ENCODE measurements at places on chromosomes 13 and 19. TPM values are rescaled to one million over a fixed set of nuclear protein-coding genes. Genes with fewer than 3 reads are reported as not detected.

DNA sequence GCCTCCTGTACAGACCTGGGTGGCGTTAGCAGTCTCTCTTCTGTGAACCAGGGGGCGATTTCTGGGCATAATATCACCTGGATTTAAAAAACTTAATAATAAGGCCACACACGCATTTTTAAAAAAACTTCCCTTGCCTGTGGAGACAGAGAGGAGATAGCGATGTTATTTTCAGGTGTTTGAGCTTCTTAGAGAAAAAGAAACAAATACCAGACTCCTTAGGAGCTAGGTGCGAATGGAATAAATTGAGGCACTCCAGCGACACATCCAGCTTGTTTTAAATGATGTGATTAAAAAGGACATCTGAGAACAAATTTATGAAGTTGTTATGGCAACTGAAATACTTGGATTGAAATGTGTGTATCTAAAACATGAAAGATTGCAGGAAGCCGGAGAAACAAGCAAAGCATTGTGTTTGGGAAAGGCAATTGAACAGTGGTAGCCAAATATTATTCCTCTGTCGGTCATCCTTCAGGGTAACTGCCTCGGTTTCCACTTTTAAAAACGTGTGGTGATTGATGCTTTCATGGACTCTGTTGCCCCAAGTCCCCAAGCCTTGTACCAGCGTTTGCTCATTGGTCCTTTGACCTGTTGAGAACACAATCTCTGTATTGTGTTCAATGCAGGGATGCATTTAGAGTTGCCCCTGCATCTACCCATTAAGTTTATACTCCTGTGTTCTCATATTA is 158.7 kb downstream of the TM9SF2 start:
- no peak for DNase-seq

DNA sequence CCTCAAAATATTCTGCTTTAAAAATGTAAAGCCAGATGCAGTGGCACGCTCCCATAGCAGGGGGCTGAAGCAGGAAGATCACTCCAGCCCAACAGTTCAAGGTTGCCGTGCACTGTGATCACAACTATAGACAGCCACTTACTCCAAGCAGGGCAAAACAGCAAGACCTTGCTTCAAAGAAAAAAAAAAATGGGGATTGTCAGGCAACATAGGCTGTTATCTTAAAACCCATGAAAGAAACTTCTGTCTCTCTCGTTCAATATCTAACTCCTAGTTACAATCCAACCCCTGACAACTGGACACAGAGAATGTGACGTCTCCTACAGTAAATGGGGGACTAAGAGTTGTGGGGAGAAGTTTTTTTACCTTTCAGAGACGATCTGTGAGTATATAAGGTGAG is 17.4 kb downstream of the ELF1 start:
- no peak for DNase-seq

DNA sequence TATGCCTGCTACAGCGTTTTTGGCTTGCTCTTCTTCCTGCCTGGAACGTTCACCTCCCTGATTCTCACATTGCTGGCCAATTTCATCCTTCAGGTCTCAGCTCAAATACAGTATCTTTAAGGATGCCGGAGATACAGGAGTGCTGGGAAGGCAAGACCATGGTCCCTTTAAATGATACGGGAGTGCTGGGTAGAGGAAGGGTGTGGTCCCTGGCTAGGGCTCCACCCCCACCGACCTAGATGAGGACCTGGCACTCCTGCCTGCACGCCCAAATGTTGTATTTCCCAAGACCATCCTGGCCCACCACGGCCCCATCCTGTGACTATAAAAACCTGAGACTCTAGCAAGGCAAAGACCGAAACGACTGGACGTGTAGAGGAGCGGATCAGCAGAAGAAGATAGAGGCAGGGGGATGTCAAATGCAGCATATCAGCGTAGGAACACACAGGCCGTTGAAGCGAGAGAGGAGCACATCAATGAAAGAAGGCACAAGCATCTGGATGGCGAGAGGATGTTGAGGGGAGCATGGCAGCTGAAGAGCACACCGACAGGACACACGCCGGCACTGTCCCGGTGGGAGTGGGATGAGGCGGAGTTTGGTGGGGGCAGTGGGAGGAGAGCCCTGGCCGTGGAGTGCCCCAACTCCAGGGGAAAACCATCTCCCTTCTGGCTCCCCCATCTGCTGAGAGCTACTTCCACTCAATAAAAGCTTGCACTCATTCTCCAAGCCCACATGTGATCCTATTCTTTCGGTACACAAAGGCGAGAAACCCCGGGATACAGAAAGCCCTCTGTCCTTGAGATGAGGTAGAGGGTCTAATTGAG is 74.0 kb downstream of the PCDH9 start:
- DNase-seq = no peak

The KIR2DL4 gene
- total RNA-seq = 0.76 TPM

- peak; percentile 37 for DNase-seq
These were observed 36.1 kb downstream of the TBC1D4 start for GRCh38 chr13:75445717-75446499.

DNA sequence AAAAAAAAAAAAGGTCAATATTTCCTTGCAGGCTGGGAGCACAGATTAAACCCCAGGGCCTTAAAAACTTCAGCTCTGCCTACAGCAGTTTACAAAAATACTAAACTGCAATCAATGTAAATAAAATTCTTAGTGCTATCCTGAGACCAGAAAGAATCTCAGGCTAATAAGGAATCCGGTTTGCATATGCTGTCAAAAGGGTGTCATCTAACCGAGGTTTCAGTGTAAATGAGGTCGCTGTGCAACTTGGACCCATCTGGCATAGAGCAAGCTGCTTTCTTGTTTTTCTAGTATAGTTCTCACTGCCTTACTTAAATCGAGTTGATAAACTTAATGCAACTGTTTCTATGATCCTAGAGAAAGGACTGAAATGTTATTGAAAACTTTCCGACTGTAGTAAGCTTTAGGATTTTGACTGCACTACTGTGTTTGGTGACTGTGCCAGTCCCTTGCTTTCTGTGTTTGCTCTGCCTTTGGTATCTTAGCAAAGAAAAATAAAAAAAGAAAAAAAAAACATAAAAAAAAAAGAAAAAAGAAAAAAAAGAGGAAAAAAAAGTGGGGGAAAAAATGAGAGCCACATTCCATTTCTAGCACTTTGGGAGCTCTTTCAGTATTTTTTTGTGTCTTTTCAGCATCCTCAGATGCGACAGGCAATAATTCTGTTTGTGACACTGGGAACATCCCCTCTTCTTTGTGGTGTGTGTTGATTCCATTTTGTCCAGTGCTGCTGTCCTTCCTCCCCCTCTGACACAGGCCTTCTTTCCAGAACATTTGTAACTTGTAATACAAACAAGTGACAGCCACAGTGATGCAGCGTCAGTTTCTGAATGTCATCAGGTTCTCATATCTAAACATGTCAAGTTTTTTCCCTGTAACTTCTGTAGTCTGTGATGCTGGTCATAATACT is 340.5 kb downstream of the ZNF536 start:
- DNase-seq = no peak

DNA sequence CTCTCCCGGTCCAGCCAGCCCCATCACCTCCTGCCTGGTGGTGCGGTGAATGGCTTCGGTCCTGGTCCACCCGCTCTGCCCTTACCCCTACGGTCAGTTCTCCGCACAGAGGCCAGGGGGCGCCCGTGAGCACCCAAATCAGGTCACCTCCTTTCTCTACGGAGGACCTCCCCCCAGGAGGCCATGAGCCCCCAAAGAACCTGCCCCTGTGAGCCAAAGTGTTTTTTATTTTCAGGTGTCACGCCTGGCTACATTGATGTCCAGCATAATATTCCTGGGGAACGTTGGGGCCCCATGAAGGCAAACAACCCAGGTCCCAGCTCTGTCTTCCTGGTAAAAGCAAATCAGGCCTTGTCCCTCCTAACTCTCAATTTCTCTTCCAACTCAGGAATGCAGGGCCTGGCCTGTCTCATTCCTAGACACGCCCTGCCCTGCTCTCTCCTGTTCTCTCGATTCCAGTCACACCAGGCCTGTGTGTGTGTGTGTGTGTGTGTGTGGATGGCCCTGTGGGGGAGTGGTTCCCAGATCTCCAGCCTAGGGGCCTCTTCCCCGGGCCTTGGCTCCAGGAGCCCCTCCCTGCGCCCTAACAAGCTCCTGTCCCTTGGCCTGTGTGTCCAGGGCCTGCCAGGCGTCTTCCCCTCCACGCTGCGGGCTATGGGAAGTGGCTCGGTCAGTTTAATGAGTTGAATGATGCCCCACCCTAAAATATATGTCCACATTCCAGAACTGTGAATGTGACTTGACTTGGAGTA is 9.7 kb upstream of the GIPC1 start:
- DNase-seq = peak; percentile 95

- DNase-seq = no peak
These were observed 72.4 kb upstream of the ARHGEF7 start for GRCh38 chr13:111042661-111043226.

DNA sequence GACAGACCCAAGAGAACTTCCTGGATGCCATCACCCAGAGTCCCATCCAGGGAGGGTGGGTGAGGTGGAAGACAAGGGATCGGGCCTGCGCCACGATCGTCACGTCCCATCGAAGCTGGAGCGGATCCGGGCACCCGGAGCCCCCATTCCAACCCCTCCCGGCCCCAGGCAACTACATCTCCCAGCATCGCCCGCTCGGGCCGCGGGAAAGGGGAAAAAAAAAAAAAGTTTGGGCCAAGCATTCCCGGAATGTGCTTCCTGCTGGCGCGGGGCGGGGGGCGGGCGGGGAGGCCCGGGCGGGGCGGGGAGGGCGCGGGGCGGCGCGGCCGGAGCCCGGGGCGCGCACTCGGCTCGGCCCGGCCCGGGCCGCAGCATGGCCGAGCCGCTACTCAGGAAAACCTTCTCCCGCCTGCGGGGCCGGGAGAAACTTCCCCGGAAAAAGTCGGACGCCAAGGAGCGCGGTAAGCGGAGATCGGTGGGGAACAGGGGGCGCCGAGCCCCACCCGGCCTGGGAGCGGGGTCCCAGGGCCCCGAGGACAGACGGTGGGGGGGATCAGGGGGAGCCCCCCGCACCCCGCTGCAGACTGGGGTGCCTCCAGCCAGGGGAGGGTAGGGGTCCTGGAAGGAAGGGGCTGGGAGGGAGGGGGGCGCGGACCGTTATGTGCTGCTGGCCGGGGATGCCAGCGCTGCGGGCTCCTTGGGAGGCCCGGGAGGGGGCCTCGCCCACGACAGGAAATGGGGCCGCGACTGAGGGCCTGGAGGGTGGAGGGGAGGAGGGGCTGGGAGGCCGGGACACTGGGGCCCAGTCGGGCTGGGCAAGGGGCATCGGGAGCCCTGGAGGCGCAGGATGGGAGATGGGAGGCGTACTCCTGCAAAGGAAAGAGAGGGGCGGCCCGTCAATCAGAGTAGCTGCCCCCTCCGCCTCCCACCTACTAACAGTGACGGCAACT is at the start of gene SYDE1:
TSS of gene SYDE1 (plus strand) at position 341 of the 950 bp plus-strand sequence. CDS start at position 374, 33 bp downstream.
- no peak for DNase-seq

The CRX gene
- total RNA-seq = not detected

DNA sequence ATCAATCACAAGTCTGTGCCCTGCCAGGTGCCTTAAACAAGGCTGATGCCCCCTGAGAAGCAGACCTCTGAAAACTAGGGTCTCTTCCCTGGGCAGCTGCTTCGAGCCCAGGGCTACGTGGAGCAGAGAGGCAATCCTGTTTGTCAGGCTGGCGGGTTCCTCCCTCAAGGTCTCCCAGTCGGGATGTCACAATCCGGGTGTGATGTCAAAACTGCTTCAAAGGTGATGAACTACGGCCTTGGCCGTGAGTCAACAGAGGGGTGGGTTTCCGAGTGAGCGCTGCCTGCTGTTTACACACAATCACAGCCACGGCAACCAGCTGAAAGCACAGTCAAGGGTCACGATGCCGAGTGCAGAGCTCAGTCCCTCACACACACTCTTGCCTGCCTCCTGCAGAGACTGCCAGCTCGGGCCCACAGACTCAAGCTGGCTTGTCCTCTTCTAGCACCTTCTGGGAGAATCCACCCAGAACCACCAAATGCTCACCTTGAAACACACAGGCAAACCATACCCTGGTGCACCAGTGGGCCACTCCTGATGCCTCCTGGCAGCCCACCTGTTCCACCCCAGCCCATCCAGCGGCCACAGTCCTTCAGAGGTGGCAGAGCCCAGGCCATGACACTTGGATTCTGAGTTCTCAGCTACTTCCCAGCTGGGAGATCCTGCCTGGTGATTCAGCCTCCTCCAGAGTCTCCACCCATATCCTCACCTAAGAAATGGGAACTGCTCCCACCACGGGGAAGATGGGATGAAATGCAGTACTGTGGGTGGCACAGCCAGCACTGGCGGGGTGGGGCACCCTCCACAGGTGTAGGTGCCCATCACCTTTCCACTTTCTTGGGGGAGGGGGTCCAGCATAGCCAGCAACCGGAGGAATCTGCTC is 6.8 kb downstream of the ELL start:
- DNase-seq = peak; percentile 86

The LSM14A gene
- total RNA-seq = 108 TPM

The AMH gene
- total RNA-seq = 1.1 TPM

The ZNF709 gene
- 2.0 TPM for total RNA-seq

All from left lung (tissue), 14 donors.